Peyer's patch (tissue), 4 donors: ENCODE measurements at places on chromosomes 12 and 14. TPM values are rescaled to one million over a fixed set of nuclear protein-coding genes. Genes with fewer than 3 reads are reported as not detected.

HEBP1 gene
- 196 TPM for total RNA-seq

DPPA3 gene
- total RNA-seq = not detected

PPP1R36 gene
- total RNA-seq = 2.1 TPM

GRCh38 chr12:127300075-127300474 is 966.9 kb upstream of the TMEM132C start:
- H3K27ac ChIP-seq = no peak overlapping the region
- DNase-seq = no peak
- H3K36me3 ChIP-seq = no peaks in the 10 kb centered on the region
- no peak overlapping the region for H3K4me3 ChIP-seq

DNA sequence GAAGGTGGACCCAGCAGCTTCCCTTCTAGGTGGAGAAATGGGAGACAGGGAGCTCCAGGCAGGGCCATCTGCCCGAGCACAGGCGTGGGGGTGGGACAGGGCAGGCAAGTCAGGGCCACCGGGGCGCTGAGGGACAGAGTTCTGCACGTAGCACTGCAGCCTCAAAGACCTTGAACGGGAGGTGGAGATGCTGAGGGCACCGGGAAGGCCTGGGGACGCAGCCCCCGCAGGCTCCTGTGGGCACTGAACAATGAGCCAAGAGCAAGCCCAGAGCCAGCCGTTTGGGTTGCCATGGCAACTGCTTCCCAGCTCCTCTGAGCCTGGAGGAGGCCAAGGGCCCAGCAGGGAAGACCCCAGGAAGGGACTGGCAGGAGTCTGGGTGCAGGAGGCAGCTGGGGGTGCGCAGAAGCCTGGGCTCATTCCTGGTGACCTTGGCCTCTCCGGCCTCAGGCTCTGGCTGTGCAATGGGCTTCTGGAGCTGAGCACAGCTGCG is 3.4 kb downstream of the LBHD2 start:
- H3K4me1 ChIP-seq = peaks cover 20% of the 10 kb centered on the region
- DNase-seq = no peak
- no peaks in the 10 kb centered on the region for H3K27me3 ChIP-seq
- H3K27ac ChIP-seq = no peak overlapping the region
- H3K36me3 ChIP-seq = no peaks in the 10 kb centered on the region

DNA sequence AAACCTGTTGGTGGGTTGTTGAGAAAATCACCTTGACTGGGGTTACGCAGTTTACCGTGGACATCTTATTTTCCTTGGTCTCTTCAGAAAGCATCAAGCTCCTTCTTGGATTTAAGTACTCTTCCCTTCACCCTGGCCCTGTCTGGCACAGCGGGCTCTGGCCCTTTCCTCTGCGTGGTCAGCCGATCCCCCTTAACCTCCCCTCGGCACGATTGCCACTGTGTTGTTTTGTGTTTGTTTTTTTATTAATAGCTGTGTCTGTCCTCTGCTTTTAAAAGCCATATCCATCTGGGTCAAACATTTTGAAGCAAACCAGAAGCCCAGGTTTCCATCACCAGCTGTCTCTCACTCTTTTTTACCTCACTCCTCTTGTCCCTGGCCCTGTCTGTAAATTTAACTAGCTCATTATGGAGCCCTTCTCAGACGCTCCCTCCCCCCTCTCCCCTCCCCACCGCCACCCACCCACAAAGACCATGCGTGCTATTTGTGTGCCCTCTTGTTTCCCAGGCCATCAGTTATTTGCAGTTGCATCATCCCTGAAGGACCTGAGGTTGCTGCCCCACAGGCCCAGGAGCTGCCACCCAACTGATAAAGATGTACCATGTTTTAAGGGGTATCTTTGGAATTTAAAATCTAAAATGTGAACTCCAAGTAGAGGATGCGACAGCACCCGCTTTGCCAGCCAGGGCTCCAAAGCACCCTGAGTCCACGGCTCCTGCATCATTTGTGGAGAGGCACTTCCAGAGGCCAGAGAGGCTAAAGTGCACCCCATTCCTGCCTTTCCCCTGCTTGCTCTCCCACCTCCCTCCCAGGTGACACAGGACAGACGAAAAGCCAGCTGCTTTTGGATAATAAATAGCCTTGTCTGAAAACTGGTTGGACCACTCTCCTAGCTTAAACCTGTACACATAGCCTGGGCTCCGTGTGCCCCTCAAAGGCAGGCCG is 3.9 kb downstream of the BCL11B start:
- no peaks in the 10 kb centered on the region for H3K27me3 ChIP-seq
- no peaks in the 10 kb centered on the region for H3K4me1 ChIP-seq
- peak overlapping the region; percentile 67 for H3K27ac ChIP-seq
- no peaks in the 10 kb centered on the region for H3K36me3 ChIP-seq

- no peak overlapping the region for H3K4me3 ChIP-seq
- H3K27me3 ChIP-seq = no peaks in the 10 kb centered on the region
- H3K4me1 ChIP-seq = no peaks in the 10 kb centered on the region
- no peaks in the 10 kb centered on the region for H3K36me3 ChIP-seq
Measured at GRCh38 chr12:14892726-14893505, 7.3 kb upstream of the MGP start.

RPS6KA5 gene
- 10.3 TPM for total RNA-seq

GRCh38 chr12:127054531-127054930 is 1212.4 kb upstream of the TMEM132C start:
- no peaks in the 10 kb centered on the region for H3K36me3 ChIP-seq

- no peak overlapping the region for H3K4me3 ChIP-seq
- H3K4me1 ChIP-seq = no peaks in the 10 kb centered on the region
- no peaks in the 10 kb centered on the region for H3K27me3 ChIP-seq
- no peak for DNase-seq
- no peak overlapping the region for H3K27ac ChIP-seq
Measured at GRCh38 chr14:101535232-101535631, 26.1 kb upstream of the DIO3 start.

GRCh38 chr14:38490273-38490672 is 234.4 kb upstream of the CLEC14A start:
- DNase-seq = no peak
- H3K27me3 ChIP-seq = no peaks in the 10 kb centered on the region

GRCh38 chr14:61451491-61451890 is 130.1 kb downstream of the PRKCH start:
- no peaks in the 10 kb centered on the region for H3K36me3 ChIP-seq
- no peaks in the 10 kb centered on the region for H3K27me3 ChIP-seq
- no peak overlapping the region for H3K4me3 ChIP-seq
- H3K27ac ChIP-seq = no peak overlapping the region
- H3K4me1 ChIP-seq = no peaks in the 10 kb centered on the region
- no peak for DNase-seq

KRAS gene
- 24.9 TPM for total RNA-seq

GRCh38 chr12:117778656-117779055 is 190.1 kb downstream of the KSR2 start:
- no peak for DNase-seq
- no peak overlapping the region for H3K4me3 ChIP-seq
- H3K36me3 ChIP-seq = no peaks in the 10 kb centered on the region
- no peaks in the 10 kb centered on the region for H3K27me3 ChIP-seq
- no peak overlapping the region for H3K27ac ChIP-seq

KRT7 gene
- not detected for total RNA-seq

MMP17 gene
- 32.2 TPM for total RNA-seq

DNA sequence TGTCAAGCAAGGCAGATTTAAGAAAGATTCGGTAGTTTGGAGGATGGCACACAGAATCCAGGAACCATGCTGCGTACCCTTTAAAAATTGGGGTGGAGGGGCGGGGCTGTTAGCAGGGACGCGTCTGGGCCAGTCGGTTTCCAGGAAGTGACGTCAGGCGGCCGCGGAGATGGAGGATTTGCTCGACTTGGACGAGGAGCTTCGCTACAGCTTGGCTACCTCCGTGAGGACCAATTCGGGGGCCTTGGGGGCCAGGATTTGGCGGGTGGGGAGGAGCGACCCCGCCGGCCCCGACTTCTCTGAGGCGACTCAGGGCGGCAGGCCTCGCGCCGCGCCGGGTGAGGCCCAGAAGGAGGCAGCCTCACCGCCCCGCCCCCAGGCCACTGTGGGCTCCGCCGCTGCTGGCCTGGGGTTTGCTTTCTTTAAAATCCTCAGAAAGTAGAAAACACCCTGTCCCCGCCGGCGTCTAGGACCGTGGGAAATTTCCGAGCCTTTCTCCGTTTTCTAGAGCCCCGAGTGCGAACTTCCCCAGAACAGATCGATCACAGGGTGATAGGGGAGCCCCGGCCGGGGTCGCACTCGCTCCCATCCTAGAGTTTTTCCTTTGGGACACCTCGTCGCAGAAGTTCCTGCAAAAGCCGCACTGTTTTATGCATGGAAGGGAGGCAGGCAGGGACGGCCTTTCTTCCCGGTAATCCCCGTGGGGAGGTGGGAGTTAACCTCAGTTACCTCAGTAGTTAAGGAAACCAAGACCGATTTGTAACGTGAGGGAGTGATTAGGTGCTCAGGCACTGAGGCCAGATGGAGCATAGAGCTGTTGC is at the start of gene IFT43:
IFT43 (plus strand) TSS at position 146 of the 821 bp plus-strand sequence; CDS start at position 170, 24 bp downstream.
- H3K36me3 ChIP-seq = no peaks in the 10 kb centered on the region
- no peaks in the 10 kb centered on the region for H3K27me3 ChIP-seq
- H3K4me1 ChIP-seq = no peaks in the 10 kb centered on the region
- DNase-seq = peak; percentile 97
- H3K27ac ChIP-seq = peak within 1 kb of the TSS; percentile 71

- H3K27me3 ChIP-seq = no peaks in the 10 kb centered on the region
- DNase-seq = no peak
- H3K4me1 ChIP-seq = no peaks in the 10 kb centered on the region
- no peaks in the 10 kb centered on the region for H3K36me3 ChIP-seq
- no peak overlapping the region for H3K4me3 ChIP-seq
Measured at GRCh38 chr12:59036973-59037762, 116.9 kb upstream of the LRIG3 start.

GRCh38 chr14:104069541-104069940 is 16.0 kb upstream of the ASPG start:
- no peaks in the 10 kb centered on the region for H3K4me1 ChIP-seq
- no peak overlapping the region for H3K27ac ChIP-seq
- no peaks in the 10 kb centered on the region for H3K36me3 ChIP-seq
- H3K4me3 ChIP-seq = no peak overlapping the region
- no peaks in the 10 kb centered on the region for H3K27me3 ChIP-seq
- DNase-seq = no peak

COX8C gene
- total RNA-seq = not detected

- no peak for DNase-seq
- H3K27ac ChIP-seq = peak overlapping the region; percentile 89
- no peaks in the 10 kb centered on the region for H3K27me3 ChIP-seq
Measured at GRCh38 chr14:102544046-102544746, 34.6 kb upstream of the ANKRD9 start.

DNA sequence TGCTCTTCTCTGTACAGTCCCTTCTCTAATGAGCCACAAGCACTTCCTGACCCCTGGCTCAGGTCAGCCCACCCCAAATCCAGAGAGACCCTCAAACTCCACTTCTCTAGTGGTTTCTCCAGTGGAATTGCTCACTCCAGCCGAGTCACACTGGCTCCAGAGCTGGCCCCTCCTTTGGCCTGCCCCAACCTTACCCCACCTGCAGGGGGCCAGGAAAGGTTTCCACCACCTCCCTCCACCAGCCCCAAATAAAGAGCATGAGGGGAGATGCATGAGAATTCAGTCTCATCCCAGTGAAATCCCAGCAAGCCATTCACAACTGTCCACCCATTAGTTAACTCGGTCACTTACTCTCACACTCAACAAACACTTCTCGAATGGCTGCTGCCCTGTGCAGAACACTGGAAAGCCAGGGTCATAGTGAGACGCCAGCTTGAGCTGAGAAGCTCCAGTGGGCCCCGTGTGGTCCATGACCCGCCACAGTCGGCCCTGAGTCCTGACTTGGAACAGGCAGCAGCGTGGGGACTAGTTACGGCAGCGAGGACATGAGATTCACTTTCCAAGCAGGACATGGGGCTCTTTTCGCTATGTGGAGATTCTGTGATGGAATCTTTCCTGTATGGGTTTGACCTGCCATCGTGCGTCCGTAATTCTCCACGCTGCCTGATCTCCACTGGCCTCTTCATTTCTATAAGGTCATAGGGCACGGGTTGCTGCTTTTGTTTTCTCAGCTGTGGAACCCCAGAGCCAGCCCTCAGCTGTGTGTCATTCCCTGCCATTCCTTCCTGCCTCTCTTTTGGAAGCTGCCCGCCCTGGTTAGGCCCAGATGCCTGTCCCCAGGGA is 44.2 kb downstream of the SLC6A12 start:
- no peak overlapping the region for H3K27ac ChIP-seq
- no peak overlapping the region for H3K4me3 ChIP-seq
- DNase-seq = no peak

GRCh38 chr14:68271913-68272391 is 452.4 kb downstream of the RAD51B start:
- H3K4me1 ChIP-seq = no peaks in the 10 kb centered on the region
- no peaks in the 10 kb centered on the region for H3K36me3 ChIP-seq
- no peaks in the 10 kb centered on the region for H3K27me3 ChIP-seq
- no peak overlapping the region for H3K4me3 ChIP-seq

USP44 gene
- 1.2 TPM for total RNA-seq

GRCh38 chr12:131795064-131795463 is 33.1 kb upstream of the MMP17 start:
- H3K4me3 ChIP-seq = no peak overlapping the region
- DNase-seq = no peak
- H3K4me1 ChIP-seq = no peaks in the 10 kb centered on the region
- no peaks in the 10 kb centered on the region for H3K27me3 ChIP-seq
- H3K36me3 ChIP-seq = no peaks in the 10 kb centered on the region

GRCh38 chr12:132250707-132251106 is 78.7 kb downstream of the GALNT9 start:
- no peak for DNase-seq
- no peak overlapping the region for H3K4me3 ChIP-seq
- no peaks in the 10 kb centered on the region for H3K36me3 ChIP-seq
- no peak overlapping the region for H3K27ac ChIP-seq
- H3K27me3 ChIP-seq = no peaks in the 10 kb centered on the region

LBHD2 gene
- not detected for total RNA-seq

SYT1 gene
- total RNA-seq = 1.4 TPM

ANKRD33 gene
- total RNA-seq = not detected

DNA sequence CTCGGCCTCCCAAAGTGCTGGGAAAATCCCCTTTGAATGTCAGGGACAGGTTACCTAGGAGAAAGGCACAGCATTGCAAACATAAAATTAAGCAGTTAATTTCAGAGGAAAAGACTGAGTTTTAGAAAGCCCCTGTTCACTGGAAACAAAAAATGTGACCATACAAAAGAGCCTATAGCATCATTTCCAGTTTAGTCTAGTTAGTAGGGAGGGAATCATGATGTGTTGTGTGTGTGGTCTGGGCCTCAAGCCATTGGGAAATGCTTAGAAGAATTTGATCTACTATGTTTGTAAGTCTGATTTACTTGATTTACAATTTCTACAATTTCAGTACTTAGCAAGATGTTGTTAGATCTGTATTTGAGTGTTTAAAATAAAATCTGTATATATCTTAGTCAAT is 47.1 kb upstream of the RERG start:
- DNase-seq = no peak
- H3K27ac ChIP-seq = no peak overlapping the region
- H3K4me1 ChIP-seq = no peaks in the 10 kb centered on the region
- no peaks in the 10 kb centered on the region for H3K27me3 ChIP-seq

DNA sequence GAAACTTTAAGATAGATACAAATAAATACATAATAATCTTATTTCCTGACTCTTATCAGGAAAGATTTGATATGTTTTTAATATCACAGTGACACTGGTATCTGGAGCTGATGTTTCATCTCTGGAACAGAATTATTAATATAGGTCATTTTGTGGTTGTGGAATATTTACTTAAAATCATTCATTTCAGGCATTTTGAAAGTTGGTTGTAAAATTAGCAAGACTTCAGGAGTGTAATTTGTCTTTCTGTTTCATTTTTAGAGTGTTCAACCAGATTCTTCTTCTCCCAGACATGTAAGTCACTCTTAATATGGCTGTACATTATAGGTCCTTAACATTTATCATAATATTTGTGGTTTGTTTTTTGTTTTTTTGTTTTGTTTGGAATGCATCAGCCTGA is 115.7 kb downstream of the PCNX1 start:
- no peaks in the 10 kb centered on the region for H3K4me1 ChIP-seq
- DNase-seq = no peak
